Esophagus squamous epithelium (tissue), 5 donors: ENCODE measurements at places on chromosomes 2 and 18.
A peak's percentile ranks its signal among the peaks of the same experiment; 100 is the strongest.

DNA sequence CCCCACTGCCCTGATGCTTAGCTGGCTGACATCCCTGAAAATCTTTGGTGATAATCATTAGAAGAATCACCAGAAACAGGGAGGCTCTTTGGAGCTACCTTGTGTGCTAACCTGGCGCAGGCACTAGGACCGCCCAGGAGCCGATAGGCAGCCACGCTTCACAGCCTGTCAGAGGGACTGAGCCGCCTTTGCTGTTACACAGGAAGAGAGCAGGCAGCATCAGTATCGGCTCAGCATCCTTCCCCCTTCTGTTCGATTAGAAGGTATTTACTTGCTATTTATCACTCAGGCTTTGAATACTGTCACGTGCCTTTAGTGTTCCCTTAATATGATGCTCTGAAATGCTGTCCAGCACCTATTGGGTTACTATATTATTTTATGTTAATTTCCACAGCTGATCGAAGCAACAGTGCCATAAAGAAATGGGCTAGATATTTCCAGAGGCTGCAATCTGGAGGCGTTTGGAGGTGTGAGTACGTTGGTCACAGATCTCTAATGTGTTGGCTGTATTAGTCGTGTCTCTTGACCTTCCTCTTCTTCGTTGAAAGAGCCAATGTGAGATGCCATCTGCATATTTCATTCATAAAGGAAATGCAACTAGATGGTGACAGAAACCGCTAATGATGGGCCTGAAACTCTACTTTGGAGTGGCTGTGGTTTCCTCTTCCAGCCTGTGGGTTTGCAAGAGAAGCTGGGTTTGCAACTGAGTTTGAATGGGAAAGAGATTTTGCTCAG, 110.4 kb upstream of the RAB27B start:
- no peak for DNase-seq

GRCh38 chr2:147715807-147716206, 129.0 kb upstream of the ACVR2A start:
- no peak for DNase-seq

DNA sequence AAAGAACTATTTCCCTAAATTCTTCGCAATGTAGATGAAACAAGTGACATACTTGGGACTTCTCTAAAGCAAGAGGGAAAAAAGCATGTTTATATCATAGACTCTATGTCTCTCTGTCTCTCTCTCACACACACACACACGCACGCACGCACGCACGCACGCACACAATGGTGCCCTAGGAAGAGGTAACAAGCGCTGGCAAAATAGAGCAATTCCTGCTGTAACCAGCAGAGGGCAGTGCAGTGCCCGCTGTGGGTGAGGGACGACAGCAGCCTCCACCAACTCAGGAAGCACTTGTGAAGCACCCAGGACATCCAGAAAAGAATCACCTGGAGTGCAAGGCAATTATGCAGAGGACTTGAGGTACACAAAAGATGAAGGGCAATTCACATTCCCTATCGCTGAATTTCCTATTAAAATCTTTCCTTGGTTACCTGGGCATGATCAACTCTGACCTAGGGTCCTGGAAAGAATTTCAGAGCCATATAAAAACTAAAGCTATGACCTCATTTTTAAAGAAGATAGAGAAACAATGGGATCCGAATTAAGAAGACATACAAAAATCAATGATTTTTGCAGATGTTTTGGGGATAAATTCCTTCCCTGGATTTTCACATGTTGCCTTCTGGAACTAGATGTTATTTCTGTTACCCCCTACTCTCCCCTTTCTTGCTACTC, 166.4 kb downstream of the PDE11A start:
- DNase-seq, result no peak

- DNase-seq, result no peak
Measured at GRCh38 chr18:5410582-5410981, 115.1 kb upstream of the ZBTB14 start.

- no peak for DNase-seq
Measured at GRCh38 chr2:18750672-18751554, 161.5 kb upstream of the NT5C1B start.

- no peak for DNase-seq
Measured at GRCh38 chr2:181648478-181649155, 8.3 kb downstream of the CERKL start.

GRCh38 chr18:39521164-39521563, 1955.6 kb upstream of the CELF4 start:
- no peak for DNase-seq

- DNase-seq, result no peak
Measured at GRCh38 chr2:2271469-2271941, 59.6 kb downstream of the MYT1L start.

DNA sequence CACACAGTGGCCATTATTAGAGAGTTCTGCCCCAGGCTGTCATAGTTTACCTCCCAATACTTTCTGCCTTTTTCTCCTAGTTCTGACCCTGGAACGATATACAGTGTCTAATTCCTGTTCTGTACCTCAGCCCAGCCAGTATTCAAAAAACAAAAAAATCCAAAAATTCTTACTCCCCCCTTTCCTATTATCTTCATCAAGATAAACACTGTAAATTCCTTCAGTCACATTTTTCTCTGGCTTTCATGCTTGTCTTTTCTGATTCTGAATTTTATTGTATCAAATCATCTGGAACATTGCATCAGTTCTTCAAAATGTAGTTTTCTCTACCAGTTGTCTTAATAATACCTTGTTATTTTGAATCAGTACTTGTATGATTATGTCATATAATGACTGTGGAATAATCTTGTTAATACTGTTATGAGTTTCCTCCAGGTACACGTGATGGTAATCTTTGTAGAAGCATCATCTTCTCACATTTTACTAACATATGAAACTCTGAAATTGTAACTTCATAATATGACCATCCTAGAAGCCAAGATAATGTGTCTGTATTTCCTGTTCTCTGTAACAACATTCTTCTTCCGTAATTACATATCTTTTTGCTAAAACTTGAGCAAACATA, 79.0 kb upstream of the NOSTRIN start:
- no peak for DNase-seq

DNA sequence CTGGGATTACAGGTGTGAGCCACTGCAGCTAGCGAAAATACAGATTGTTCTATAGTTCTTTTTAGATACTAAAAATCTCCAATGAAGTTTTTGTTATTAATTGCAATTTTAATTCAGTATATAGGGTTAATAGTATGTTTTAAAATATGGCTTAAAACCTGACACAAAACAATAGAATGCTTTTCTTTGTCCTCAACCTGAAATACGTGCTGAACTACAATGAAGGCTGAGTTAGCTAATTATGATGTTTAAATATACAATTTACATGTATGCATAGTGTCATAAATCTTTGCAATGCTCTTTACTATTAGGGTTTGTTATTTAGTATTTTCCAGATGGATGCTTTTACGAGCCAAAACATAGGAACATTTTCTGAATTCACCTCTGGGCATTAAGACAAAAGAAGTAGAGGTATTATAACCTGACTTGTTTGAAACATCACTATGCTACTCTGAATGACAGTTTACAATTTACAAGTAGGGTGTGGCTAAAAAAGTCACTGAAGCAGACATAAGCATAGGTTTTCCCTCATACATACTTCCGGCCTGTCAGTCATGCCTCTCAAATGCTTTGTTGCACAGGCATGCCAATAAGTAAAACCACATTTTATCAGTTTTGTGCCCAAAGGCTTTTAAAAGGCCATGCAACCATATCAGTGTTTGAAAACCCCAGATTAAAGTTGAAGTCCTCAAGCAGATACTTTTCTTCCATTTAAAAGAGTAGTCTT, 168.3 kb downstream of the OTX1 start:
- DNase-seq, result no peak

GRCh38 chr2:37080266-37080665, 3.9 kb downstream of the HEATR5B start:
- DNase-seq, result no peak

DNA sequence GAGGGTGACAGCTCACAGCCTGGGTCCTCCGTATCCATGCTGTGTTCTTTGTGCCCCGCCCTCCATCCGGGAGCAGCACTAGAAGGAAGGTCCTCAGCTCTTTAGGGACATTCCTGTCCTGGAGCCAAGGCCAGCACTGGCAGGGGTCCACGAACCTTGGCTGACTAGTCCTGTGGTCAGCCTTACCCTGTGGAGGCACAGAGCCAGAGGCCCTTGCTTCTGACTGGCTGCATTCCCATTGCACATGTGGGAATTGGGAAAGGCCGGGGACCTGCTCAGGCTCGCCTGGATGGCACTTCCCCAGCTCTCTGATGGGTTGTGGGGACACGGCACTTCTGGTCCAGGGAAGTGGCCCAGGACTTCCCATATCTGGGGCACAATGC, 24.9 kb upstream of the RHOB start:
- peak; percentile 21 for DNase-seq

- DNase-seq, result no peak
Measured at GRCh38 chr2:152646264-152646663, 71.0 kb downstream of the PRPF40A start.

- DNase-seq, result no peak
Measured at GRCh38 chr2:198144660-198145059, 340.3 kb downstream of the PLCL1 start.

- DNase-seq, result no peak
Measured at GRCh38 chr2:191573216-191573615, 104.7 kb upstream of the NABP1 start.

- no peak for DNase-seq
Measured at GRCh38 chr2:73920577-73921545, 5.8 kb upstream of the DGUOK start.

- DNase-seq, result no peak
Measured at GRCh38 chr18:25345081-25345866, 6.7 kb downstream of the ZNF521 start.

- DNase-seq, result no peak
Measured at GRCh38 chr2:53880756-53881155, 21.0 kb upstream of the GPR75 start.

- DNase-seq, result no peak
Measured at GRCh38 chr2:181197140-181197760, 216.8 kb downstream of the UBE2E3 start.

GRCh38 chr2:150759106-150759505, 271.6 kb upstream of the RND3 start:
- DNase-seq, result no peak

GRCh38 chr2:239399433-239399920, 1.3 kb downstream of the HDAC4 start:
- DNase-seq, result no peak

- no peak for DNase-seq
Measured at GRCh38 chr2:150045601-150046000, 441.9 kb downstream of the RND3 start.

- DNase-seq, result no peak
Measured at GRCh38 chr2:240467149-240467642, 31.7 kb downstream of the GPC1 start.

DNA sequence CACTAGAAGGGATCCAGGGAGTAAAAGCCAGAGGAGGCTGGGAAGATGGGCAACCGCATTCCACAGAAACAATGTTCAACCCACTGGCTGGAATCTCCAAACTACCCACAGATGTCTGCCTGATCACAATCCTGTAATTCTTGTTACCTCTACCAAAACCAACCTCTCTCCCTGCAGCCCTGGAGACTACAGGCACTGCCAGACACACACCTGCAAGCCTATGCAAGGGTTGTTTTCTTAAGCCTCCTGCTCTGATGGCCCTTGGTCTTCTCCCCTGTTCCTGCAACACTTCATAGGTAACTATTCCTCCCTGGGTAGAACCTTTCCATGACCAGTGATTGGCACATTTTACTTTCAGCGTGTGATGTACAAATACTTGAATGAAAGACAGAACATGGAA, 21.9 kb downstream of the ST6GAL2 start:
- no peak for DNase-seq

- DNase-seq, result no peak
Measured at GRCh38 chr2:46329803-46330775, 32.9 kb downstream of the EPAS1 start.

GRCh38 chr2:15782009-15782751, 158.2 kb upstream of the MYCN start:
- no peak for DNase-seq

DNA sequence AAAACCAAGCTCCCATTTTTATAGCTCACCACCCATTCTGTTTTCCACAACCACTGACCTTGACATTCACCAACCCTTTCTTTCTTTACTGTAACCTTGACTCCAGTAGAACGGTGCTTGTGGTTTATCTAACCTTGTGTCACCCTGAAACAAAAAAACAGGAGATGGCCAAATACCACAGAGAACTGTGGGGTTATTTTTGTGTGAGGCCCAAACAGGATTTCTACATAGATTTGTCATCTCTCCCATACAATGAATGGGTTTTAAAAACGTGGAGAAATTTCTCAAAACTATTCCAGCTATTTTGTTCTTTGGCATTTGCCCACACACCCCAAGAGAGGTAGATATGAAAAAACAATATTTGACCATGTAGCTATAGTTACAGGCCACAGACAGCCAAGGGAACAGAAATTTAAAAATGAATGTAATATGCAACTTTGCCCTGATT, 231.3 kb upstream of the TANK start:
- DNase-seq, result no peak

- no peak for DNase-seq
Measured at GRCh38 chr2:109397893-109398292, 215.9 kb downstream of the SEPTIN10 start.

GRCh38 chr18:45056926-45057325, 376.2 kb downstream of the SETBP1 start:
- DNase-seq, result no peak

- no peak for DNase-seq
Measured at GRCh38 chr2:152716805-152717227, 445 bp downstream of the PRPF40A start.

- DNase-seq, result no peak
Measured at GRCh38 chr18:53241161-53241560, 901.2 kb downstream of the DCC start.

DNA sequence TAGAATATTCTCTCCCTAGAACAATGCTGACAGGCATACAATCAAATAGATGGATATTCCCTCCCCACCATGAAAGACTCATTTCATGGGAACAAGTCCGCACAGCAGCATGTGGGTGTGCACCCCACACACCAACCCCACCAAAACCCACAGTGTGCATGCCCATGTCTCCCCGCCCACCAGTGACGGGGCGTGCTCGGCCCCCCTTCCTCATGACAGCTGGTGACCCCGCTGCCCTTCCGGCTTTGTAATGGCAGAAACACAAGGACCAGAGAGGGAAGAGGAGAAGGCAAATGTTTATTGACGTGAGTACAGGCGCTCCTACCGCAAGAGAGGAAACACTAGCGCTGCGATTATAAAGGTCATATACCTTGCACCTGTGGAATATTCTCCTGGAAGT, 30.8 kb upstream of the ODC1 start:
- DNase-seq, result no peak

DNA sequence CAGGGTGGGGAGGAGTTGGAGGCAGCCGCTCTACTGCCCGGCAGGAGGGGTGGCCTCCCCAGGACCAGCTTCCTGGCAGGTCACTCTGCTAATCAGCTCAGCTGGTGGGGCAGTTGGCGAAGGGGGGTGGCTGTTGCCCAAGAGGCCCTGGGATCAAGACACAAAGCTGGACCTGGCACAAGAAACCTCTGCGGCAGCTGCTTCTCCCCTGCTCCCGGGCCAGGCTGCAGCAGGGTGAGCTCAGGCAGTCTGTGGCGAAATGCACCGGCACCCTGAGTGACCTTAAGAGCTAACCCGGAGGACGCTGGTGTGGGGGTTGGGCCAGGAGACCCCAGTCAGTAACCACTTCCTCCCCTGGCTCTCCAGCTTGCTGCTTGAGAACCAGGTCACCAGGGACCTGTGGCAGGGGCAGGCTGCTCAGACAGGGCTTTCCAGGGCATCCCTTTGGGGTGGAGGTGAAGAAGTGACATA, 31.1 kb downstream of the TOGARAM2 start:
- no peak for DNase-seq

- DNase-seq, result no peak
Measured at GRCh38 chr2:48424866-48425265, 105.1 kb upstream of the STON1 start.

GRCh38 chr2:54555318-54555837, 99.3 kb downstream of the SPTBN1 start:
- DNase-seq, result no peak
